ENCODE measurements at places on chromosomes 12 and 14.

DNA sequence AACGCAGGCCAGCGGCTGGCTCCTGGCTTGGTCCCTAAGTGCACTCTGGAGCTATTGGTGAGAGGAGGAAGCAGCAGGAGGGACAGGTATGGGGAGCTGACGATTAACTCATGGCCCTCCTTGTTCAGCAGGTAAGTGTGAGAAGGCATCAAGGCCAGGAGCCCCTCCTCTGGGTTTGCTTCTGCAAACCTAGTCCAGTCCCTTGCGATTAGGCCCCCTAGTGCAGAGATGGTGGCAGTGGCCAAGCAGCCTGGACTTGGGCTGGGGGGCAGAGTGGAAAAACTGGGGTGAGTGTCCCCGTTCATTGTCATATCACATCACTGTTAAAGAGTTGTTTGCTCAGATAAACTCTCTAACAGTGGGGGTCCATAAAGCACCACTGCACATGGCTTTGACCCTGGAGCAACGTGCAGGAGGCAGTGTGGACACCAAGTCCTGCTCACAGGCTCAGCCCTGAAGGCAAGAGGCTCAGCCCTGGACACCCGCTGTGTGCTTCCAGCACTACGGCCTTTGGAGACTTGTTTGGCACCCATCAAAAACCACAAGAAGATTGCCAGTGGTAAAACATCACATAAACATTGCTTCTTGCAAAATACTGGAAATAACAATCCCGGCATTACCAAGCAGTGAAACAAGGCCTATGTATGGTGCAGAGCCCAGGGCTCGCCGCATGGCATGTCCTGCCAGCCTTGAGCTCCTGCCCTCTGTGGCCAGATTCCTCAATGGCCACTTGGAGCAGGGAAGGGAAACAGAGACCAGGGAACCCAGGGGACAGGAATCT is 184.3 kb upstream of the RTL1 start:
- no peak for DNase-seq

- no peak for DNase-seq
Measured at GRCh38 chr12:120825337-120825736, 78.8 kb downstream of the SPPL3 start.

GRCh38 chr12:67918441-67918840 is 70.8 kb upstream of the IFNG-AS1 start:
- DNase-seq, result no peak

DNA sequence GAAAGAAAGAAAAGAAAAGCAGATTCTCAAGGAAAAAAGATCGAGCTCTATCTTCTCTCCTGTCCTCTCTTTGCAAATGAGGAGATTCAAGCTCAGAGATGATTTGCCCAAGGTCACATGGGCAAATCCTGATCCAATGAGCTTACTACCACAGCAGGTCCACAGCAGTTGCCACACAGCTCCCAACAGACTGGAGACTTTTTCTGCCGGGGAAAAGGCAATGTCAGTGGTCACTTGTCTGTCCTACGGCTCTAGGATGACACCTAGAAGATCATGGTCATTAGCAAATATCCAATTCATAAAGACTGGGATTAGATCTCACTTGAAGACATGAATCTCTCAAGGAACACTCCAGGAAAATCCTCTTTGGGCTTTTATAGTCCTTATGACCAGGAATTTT is 58.8 kb downstream of the TTC7B start:
- no peak for DNase-seq

DNA sequence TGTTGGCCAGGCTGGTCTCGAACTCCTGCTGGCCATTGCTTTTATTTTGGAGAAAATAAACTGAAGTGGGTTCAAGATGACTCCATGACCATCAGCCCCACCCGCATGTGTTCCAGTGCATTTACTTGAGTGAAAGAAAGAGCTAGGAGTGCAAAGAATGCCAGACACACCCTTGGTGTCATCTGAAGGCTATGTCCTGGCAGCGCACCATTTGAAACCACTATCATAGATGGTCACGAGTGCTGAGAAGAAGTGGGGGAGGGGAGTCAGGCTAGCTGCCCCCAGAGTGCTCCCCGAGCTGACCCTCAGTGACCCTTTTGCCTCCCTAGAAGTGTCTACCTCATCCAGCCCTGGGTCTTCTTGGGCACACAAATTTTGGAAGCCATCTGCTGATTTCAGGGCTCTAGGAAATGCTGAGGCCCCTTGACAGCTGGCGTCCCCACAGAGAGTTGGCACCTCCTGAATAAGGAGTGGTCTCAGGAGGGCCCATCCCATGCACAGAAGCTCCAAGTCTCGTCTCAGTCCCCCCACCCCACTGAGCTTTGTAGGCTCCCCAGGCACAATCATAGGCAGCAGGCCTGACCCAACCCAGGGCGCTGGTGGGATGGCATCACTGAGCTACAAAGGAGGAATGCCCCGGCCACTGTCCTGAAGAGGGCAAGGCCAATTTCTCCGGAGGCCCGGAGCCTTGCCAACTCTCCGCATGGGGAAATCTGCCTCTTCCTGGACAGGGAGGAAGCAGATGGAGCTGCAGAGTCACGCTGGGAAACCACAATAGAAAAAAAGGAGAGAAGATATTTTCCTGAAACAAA is 28.0 kb downstream of the PXN start:
- DNase-seq, result no peak

GRCh38 chr12:15584366-15585041 is 204.7 kb downstream of the EPS8 start:
- DNase-seq, result no peak

DNA sequence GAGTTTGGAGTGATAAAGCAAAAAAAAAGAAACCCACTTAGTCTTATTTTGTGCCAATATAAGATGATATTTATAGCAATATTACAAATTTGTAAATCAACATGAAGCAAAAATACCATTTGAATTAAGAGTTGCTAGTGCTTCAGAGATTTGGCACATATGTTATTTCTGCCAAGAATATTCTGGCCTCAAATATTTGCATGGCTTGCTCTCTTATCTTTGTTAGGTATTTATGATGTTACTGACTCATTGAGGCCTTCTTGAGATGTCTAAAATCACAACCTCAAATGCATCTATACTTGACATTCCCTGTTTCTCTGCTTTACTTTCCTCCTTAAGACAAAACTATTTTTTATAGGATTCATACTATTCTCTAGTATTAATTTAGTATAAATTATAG is 301.5 kb downstream of the NELL2 start:
- no peak for DNase-seq

- DNase-seq, result no peak
Measured at GRCh38 chr14:95096476-95096875, 60.9 kb downstream of the DICER1 start.

GRCh38 chr12:6620137-6620884 is 13.1 kb upstream of the CHD4 start:
- peak; percentile 37 for DNase-seq

DNA sequence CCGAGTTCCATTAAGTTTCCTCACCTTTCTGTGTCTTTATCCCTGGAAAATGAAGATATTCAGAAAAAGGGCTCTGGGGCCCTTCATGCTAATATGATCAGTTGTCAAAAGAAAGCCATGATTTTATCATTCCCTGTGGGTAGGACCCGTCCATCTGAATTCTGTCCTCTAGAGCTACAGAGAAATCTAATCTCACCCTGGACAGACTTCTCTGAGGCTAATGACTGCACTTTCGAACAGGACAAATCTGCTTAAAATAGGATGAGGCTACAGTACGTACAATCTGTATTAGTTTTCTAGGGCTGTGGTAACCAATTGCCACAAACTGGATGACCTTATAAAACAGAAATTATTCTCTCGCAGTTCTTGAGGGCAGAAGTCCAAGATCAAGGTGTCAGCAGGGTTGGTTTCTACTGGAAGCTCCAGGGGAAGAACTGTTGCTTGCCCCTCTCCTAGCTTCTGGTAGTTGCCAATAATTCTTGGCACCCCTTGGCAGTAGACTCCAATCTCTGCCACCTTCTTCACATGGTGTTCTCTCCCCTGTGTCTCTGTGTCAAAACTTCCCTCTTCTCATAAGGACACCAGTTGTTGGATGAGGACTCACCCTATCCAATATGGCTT is 1.3 kb downstream of the AK7 start:
- DNase-seq, result no peak

DNA sequence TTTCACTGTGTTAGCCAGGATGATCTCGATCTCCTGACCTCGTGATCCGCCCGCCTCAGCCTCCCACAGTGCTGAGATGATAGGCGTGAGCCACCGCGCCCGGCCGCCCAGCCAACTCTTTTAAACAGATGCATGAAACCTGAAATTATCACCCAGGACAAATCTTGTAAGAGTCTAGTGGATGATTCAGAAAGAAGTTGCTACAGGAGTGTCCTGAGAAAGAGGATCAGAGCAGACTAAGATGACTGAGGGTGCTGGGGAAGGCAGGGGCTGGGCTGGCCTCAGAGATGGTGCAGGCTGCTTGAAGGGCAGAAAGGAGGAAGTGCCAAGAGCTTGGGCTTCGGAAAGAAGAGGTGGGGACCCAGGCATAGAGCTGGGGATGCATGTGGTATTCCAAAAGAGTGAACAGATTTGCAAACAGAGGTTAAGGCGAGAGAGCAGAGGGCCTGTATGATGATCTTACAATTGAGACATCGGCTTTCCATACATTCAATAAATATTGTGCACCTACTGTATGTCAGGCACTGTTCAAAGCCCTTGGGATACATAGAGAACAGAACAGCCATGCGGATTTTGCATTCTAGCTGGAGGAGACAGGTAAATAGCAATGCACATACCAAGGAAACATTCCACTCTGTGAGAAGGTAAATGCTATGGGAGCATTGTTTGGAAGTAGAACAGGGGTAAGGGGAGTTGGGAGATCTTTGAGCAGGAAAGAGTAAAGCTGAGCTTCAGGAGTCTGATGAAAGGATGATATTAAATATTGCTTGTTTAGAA is 7.4 kb upstream of the CD9 start:
- DNase-seq, result no peak

DNA sequence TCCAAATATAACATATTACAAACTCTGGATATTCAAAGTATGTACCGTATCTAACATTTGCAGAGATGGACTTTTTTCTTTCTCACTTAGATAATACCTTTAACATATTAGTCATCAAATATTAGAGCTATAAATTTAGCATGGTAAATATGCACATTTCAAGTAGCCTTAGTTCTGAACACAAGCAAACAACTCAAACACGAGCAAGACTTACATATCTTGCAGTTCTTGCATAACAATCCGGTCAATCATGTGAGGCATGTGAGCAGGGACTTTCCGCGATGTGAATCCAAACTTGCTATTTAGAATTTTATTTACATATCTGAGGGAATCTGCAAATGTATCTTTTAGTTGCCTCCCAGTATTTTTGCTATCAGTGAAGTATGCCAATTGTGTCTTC is 22.1 kb upstream of the SYCP3 start:
- DNase-seq, result no peak

GRCh38 chr14:38391334-38391733 is 135.4 kb upstream of the CLEC14A start:
- no peak for DNase-seq

DNA sequence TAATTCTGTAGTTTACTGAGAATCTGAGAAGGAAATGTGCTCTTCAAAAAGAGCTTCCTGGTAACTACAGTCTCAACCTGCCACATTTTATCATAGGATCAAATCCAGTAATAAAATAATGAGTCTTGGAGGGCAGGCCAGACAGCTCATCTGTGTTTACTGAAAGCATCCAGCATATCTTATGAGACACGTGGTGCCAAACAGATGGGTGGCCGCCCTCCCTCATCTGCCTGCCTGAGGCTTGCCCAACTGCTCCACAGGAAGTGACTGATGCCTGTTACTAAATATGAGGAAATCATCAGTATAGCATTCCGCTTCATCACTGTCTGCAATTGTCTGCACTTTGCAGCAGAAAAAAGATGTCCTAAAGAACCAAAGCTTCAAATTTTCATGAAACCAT is 13.5 kb downstream of the DHRS7 start:
- peak; percentile 29 for DNase-seq
